GM12865 (cell line): ENCODE measurements at places on chromosomes 7 and 10.

DNA sequence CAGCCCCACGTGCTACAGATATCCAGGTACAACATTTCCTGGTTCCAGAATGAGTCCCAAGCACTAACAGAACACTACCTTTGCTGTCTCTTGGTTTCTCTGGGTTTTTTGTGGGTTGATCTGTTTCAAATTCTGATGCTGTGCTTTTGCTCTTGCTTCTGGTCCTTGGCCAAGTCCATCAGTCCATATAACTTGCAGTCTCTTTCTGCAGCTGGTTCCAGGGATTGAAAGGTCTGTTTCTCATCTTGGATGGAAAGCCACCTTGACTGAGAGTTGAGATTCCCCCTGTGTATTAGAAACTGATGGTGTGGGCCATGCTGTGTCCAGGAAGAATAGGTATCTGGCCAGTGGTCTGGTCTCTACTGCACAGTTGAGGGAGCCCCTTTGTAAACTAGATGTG lies 171.1 kb downstream of the JCAD start:
- no peak for DNase-seq

- DNase-seq, result peak; percentile 54
Observed at GRCh38 chr7:27134392-27134791, 3.8 kb upstream of the HOXA4 start.

DNA sequence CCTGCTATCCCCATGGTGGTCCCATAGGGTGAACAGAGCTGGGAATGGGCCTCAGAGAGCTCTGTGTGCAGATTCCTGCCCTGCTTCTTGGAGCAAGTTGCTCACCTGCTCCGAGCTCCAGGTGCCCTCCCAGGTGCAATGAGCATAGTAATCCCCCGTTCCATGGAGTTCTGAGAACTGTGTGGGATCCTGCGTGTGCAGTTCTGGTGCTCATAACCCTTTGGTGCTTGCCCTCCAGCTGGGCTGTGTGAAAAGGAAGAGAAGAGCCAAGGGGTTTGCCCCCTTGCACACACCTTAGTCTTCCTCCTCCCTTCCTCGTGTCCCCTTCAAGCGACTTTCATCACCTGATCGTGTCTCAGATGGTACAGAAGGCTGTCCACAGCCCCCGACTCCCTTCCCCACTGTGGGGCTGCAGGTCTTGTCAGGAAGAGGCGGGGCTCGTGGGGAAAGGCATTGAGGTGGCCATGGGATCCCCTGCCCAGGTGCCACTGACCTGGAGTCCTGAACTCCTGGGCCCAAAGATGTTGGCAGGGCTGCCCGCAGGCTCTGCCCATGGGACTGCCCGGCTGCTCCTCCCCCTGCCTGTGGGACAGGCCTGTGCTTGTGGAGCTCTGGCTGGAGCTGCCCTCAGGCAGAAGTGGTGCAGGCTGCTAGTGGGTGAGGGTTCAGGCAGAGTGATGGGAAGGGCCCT lies 21.9 kb upstream of the ZNF488 start:
- DNase-seq, result no peak

DNA sequence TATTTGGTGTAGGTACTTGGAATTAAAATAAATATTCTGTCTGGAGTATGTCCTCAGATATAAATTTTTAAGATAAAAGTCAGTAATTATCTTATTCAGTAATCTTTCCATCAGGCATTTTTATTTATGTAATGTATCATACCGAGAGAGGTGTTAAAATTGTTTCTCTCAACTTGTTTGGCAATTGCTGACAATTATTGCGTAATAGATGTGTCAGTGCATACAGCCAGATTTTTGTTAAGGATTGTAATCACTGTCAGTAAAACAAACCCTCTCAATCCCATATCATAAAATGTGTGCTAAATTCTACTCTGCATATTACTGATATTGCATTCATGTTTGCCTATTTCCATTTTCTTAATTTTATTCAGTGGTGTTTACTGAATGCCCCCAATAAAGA lies 69.2 kb downstream of the CNTNAP2 start:
- no peak for DNase-seq

- no peak for DNase-seq
Observed at GRCh38 chr7:111561654-111561903, 713 bp downstream of the IMMP2L start.

GRCh38 chr7:150949971-150950491 lies 28.1 kb downstream of the KCNH2 start:
- DNase-seq, result no peak

- no peak for DNase-seq
Observed at GRCh38 chr10:618229-618989, 71.1 kb downstream of the DIP2C start.

GRCh38 chr7:91128683-91129348 lies 135.4 kb upstream of the FZD1 start:
- no peak for DNase-seq

- no peak for DNase-seq
Observed at GRCh38 chr7:50436133-50436806, 13.9 kb downstream of the FIGNL1 start.
